ENCODE measurements at places on chromosomes 2 and 18.
A peak's percentile ranks its signal among the peaks of the same experiment; 100 is the strongest.

DNA sequence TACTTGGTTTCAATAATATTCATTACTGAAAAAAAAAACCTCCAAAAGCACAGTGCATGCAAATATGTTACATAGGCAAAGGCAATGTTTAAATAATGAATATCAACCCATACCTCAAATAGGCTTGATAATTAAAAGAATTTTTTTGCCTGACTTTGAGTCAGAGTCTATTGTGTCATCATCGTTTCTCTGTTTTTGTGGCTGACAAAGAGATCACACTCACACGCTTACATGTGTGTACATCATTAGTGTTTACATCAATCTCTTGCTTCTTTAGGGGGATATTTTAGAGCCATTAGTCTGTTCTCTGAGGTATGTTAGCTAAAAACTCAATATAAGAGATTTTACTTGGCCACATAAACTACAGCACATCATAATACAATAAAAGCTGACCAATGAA lies 150.3 kb upstream of the MMADHC start:
- DNase-seq, result no peak

DNA sequence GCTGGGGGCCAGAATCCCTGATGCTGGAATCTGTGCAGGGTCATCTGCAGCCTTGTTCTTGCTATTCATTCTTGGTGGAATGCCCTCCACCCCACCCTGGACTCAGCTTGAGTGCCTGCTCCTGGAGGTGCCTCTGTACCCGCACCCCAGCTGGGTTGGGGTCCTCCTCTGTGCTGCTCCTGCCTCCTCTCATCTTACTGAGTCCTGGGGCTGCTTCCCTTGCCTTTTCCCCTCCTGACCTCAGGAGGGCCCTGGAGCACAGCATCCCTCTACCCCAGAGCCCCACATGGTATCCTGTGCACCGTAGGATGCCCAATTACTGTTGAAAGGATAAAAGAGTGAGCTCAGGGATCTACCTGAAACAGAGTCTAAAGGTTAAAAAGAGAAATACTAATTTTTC lies 81.6 kb downstream of the CIB4 start:
- no peak for DNase-seq

GRCh38 chr2:240420206-240421104 lies 15.0 kb upstream of the GPC1 start:
- no peak for DNase-seq

GRCh38 chr2:216555274-216555673 lies 56.6 kb downstream of the RPL37A start:
- DNase-seq, result peak; percentile 43

GRCh38 chr2:124959581-124959980 lies 934.5 kb downstream of the CNTNAP5 start:
- no peak for DNase-seq

- DNase-seq, result no peak
Measured at GRCh38 chr2:38174131-38174530, 98.2 kb upstream of the CYP1B1 start.

- DNase-seq, result no peak
Measured at GRCh38 chr18:23906658-23907057, 107.9 kb upstream of the TTC39C start.

- peak; percentile 84 for DNase-seq
Measured at GRCh38 chr2:61065714-61066709, at the start of gene SANBR. Gene SANBR (plus strand): TSS chr2:61065871. CDS start chr2:61070351, 4,480 bp downstream.

- no peak for DNase-seq
Measured at GRCh38 chr18:79643054-79643984, 36.3 kb upstream of the CTDP1 start.

GRCh38 chr2:76197842-76198448 lies 487.2 kb upstream of the GCFC2 start:
- peak; percentile 5 for DNase-seq

- DNase-seq, result no peak
Measured at GRCh38 chr18:21769206-21769605, 28.6 kb downstream of the MIB1 start.

- no peak for DNase-seq
Measured at GRCh38 chr2:71686781-71687180, 233.4 kb downstream of the DYSF start.

- DNase-seq, result no peak
Measured at GRCh38 chr18:50151926-50152325, 43.0 kb downstream of the MYO5B start.

DNA sequence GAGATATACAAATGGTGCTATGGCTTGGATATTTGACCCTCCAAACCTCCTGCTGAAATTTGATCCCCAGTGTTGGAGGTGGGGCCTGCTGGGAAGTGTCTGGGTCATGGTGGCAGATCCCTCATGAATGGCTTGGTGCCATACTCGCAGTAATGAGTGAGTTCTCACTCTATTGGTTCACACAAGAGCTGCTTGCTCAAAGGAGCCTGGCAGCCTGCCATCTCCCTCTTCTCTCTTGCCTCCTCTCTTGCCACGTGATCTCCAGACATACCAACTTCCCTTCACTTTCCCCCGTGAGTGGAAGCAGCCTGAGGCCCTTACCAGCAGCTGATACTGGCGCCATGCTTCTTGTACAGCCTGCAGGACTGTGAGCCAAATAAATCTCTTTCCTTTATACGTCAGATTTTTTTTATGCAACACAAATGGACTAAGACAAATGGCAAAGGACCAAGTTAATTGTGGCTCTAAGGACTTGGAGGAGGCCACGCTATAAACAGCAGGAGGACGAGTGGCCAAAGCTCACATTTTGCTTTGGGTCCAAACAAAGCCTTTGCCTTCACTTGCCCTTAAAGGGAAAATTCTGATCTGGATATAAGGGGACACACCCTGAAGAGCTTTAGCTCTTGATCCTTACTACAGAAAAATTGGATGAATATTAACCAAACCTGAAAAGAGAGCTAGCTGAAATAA lies 214.7 kb downstream of the SS18 start:
- no peak for DNase-seq

DNA sequence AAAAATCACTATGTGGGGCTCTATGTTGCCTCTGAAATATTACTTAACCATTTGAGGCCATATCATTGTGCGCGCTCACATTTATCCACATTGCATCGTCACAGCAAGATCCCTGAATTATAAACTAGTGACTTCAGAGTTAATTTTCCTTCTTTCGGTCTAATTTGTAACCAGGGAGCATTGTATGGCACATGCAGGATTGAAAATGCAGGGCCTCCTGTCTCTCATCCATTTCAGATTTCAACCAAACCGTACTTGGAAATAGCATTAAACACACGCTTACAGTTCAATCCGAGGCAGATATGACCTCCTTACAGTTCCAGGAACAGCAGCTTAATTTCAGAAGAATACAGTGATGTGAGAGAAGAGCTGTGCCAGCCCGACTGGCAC lies 532 bp downstream of the MYOM1 start:
- no peak for DNase-seq

DNA sequence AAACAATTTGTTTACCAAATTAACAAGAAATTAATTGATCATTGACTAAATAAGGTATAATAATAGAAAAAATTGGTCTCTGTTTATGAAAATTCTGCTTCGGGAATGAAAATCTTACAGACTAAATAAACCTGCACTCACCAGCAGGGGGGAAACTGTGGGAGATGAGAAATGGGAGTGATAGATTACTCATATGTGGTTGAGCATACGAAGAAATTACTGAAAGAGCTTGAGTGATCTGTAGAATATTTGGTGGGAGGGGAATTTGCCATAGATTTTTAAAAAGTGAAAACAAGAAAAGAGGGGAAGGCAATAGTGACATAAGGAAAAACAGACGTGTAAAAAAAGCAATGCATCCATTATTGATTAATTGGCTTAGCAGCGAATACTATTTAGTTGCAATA lies 2.2 kb downstream of the HMSD start:
- no peak for DNase-seq

GRCh38 chr2:29834624-29835023 lies 86.8 kb downstream of the ALK start:
- DNase-seq, result no peak

GRCh38 chr2:233438573-233439147 lies 84.4 kb downstream of the DGKD start:
- DNase-seq, result no peak

- peak; percentile 80 for DNase-seq
Measured at GRCh38 chr2:160109939-160110673, 47.7 kb upstream of the PLA2R1 start.

DNA sequence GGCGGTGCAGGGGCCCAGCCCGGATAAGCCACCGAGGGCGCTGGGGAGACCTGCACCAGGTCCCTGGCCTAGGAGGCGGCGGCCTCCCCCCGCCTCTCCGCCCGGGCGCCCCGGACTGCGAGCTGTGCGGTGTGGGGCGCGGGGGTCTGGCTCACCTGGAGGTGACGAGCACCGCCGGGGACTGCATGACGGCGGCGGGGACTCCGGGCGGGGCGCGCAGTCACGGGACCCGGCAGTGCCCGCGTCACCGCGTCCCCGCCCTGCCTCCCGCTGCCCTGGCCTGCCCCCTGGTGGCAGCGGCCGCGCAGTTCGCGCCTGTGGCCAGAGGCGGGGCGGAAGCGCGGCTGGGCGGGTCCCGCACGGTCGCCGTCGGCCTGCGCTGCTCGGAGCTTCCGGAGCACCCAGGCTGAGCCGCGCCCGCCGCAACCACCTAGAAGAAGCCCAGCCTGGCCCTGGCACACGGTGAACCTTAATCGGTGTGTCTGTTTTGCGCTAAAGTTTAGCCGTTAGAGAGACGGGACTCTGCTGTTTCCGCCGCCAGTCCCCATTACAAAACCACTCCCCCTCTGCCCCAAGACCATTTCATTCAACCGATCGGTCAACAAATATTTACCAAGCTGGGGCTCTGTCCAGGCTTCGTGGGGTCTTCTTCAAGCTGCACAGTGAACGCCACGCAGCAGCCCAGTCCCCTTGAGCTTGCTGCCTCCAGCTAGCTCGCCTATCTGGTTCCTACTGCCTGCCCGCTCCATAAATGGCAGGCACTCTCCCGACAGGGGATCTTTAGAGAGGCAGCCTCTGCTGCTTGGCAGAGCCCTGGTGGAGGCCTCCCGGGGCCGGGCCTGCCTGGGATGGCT lies at the start of gene HS1BP3:
Gene HS1BP3, minus strand, starts transcription at position 222 of the 854 bp plus-strand sequence. Its CDS starts 35 bp downstream, at position 187.
- DNase-seq, result peak; percentile 80

DNA sequence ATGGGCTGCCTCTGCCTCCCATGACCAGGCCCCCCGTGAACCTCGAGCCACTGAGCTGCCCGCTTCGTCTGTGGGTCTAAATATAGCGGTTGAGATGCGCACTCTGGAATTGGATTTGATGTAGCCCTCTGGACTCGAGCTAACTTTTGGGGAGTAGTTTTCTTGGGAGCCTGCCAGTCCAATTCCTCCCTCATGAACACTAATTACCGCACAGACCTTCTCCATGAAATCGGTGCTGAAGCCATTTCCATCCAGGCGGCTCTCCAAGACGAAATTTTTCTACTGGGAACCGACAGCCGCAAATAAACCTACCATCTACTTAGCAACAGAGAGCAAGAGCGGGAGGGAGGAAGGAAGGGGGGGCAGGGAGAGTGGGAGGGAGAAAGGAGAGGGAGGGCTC lies 63.6 kb downstream of the CELF4 start:
- no peak for DNase-seq

- DNase-seq, result no peak
Measured at GRCh38 chr18:59001721-59002120, 137.0 kb downstream of the ZNF532 start.

GRCh38 chr2:169131587-169132512 lies 62.5 kb downstream of the DHRS9 start:
- peak; percentile 76 for DNase-seq

DNA sequence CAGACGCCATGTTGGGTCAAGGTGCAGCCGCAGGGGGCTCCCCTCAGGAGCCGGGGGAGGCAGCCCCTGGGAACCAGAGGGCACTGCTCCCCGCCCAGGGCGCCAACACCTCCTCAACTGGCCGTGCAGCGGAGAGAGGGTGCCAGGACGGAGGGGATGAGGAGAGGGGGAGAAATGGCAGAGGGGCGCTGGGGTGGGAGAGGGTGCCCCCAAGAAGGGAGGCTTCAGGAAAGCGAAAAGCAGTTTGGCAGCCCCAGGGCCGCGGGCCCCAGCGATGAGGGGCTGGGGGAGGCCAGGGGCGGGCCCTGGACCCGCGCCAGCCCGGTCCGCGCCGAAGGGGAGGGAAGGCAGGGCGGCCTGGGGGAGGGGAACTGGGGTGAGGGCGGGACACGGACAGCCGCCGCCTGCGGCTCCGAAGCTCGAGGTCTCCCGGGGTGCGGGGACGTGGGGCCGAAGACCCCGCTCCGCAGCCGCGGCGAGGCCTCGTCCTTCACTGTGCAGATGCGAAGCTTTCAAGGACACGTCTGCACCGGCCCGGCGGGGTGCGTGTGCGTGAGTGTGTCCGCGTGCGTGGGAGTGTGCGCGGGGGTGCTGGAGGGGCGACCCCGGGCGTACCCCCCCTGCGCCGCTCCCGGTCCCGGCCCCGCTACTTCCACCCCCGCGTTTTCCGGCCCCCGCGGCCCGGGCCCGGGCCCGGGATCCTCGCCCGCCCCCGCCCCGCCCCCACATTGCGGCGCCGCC lies 1.4 kb downstream of the DNMT3A start:
- no peak for DNase-seq

DNA sequence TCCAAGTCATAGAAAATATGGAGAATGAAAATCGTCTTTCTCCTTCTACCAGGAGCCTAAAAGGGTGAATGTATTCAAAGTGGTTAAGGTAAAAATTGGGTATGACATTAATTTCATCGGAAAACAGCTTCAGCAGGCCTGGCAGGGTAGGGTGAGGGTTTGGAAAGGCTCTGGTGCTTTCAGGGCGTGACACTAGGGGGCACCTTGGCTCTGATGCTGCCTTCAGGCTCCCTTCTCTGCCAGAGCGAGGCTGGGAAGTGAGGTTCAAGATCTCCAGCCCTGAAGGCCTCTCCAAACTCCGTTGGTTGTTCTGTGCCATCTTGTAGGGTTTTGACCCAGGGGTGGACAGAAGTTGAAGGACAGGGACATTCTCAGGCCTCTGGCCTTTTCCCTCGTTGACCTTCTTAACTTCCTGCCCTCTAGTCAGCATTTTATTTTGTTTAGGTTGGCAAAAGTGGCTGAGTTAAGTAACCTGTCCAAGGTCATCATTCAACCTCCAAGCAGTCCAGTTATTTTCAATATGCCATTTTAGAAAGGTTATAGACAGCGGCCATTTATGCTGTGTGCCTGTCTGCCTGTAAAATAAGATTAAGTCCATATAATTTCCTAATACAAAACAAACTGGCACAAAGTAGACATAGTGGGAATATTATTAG lies 40.3 kb downstream of the EML6 start:
- peak; percentile 22 for DNase-seq

DNA sequence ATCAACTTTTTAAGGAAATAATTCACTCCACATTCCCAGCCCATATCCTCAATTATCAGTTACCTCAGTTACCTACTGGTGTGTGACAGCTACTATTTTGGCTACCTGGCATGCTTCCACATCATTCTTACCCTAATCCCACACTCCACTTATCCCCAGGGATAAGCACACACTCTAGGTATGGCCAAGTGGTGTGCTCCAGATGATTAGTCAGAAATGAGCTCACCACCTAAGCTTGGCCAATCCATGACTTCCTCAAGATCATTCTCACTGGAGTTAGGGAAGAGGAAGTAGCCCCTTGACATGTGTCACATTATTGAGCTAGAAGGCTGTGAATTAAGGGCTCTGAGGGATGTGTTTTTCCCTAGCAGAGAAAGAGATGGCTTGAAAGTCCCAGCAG lies 20.9 kb upstream of the SMAD4 start:
- no peak for DNase-seq

- DNase-seq, result no peak
Measured at GRCh38 chr2:84741182-84741822, 139.6 kb downstream of the TRABD2A start.

Data from NCI-H1694 treated with DMSO at 0.1 percent for 48 hours (cell line).